D341Med (cell line): ENCODE measurements at places on chromosomes 2 and 18.

GRCh38 chr2:8583400-8584173 lies 98.3 kb upstream of the ID2 start:
- peak; percentile 35 for DNase-seq

GRCh38 chr2:211453311-211453887 lies 897.0 kb downstream of the CPS1 start:
- no peak for DNase-seq

DNA sequence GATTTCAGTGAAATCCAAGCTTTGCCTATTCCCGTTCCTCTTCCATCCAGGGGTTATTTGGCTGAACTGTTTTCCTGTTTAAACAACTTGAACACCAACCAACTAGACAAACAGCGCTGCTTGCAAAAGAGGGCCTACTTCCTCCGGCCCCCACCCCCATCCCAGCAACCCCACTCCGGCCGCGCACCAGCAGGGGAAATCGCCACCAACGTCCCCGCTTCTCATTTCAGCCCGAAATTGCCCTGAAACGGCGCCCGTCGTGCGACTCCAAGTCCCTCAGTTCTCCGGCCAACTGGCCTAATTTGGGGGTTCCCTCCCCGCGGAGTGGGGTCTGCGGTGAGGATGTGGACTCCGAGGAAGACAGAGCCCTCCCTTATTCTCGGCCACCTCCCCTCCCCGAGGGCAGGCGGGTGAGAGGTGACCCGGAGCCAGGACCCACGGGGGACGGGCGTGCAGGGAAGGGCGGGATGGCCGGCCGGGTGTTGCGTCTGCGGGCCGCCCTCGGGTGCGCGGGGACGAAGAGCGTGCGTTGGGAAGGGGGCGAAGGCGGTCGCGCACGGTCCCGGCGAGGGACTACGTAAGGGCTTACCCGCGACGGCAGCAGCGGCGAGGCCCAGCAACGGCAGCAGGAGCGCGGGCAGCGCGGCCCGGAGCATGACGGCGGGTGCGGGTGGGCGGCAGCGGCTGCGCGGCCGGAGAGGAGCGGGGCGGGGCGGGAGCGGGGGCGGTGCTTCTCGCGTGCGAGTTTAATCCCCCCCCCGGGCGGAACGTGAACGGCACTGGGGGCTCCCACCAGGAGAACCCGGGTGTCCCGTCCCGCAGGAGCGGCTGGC lies at the start of gene CD302:
Gene CD302 (minus strand): TSS at position 666 of the 833 bp plus-strand sequence. CDS start 10 bp downstream, at position 656.
- DNase-seq: peak; percentile 82

DNA sequence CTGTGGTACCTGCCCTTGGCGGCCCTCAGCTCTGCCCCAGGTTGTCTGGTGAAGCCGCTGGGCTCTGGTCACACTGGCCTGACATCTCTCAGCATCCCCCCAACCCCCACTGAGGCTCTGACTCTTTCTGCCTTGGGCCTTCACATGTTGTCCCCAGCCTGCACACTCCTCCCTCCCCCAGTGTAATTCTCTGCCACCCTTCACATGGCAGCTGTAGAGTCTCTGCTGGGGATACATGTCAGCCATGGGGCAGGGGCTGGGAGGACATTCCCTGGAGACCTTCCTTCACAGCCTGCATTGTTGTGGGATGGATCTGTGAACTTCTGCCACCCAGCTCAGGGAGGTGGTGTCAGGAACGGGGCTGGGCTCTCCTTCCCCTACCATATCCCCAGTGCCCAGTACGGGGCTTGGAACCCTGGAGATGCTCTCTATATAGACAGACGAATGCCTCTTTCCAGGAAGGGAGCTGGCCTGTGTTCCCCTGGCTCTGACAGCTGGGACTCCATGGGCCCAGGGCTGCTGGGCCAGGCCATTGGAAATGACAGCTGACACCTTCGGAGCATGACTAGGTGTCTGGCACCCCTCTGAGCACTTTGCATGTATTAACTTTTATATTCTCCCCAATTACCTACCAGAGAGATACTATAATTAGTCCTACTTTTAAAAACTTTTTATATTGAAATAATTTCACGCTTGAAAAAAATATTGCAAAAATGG lies 151.5 kb downstream of the INHBB start:
- no peak for DNase-seq

DNA sequence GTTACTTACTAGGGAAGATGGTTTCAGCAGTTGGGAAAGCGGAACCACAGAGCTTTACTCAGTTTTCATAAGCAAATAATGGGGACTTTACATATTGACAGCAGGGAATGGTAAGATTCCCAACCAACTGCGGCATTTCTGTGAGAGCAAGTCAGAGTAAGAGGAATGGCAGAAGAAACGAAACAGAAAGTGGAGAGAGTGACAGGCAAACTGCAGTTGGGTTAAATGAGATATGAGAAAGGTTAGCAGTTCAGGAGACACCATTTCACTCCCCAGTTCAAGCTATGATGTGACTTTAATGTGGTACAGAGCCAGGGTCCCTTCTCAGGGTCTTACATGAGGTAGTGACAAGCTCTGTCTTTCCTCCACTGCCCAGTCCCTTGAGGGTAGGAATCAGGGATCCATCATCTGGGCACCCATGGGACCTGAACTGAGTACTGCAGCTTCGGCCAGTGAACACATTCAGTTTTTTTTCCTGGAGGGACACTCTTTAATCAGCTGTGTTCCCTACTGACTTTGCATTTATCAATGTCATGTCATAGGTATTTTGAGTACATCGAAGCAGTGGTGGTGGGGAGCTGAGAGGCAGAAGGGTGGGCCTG lies 33.0 kb upstream of the GREB1 start:
- DNase-seq: no peak

GRCh38 chr2:43025709-43026295 lies 200.6 kb downstream of the ZFP36L2 start:
- DNase-seq: no peak

DNA sequence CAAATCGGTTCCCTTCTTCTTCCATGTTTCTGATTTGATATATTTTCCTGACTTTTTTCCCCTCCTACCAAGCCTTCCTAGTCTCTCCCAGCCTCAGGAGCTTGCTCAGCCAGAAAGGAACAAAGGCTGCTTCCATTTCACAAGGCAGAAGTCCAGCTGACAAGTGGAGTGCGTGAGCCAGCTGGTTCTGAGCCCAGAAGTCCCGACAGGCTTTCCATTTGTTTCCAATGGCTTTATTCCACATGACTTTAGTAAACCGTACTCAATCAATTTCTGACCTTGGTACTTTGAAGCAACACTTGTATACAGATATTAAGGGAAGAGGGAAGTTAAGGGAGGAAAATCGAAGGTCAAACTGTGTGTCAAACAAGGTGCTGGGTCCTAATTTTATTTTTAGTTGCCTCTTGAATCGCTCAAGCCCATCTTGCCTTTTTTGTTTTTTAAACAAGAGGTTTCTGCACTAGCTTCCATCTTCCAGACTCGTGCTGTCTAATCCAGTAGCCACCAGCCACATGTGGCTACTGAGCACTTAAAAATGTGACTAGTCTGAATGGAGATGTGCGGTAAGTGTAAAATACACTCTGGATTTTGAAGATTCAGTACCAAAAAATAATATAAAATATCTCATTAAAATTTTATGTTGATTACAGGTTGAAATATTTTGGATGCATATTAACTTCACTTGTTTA lies 36.2 kb downstream of the WIPF1 start:
- no peak for DNase-seq

DNA sequence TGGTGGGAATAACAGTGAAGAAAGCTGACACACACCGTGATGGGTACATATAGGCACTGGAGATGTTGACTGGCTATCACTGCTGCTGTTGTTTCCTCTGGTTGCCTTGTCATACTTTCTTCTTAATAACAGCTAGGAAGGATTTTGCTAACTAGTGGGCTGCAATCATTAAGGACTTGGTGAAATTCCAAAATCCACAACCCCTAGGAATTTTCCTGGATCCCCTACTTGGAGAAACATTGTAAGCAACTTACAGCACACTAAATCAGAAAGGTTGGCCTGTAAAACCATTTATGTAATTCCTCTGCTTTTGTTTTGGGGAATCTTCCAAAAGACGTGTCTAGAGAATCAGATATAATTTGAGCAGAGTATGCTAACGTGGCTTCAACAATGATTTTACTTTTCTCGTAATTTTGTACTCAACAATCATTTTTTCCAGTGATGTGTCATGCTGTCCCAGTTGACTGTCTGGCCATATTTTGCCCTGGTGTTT lies 8.0 kb upstream of the COL3A1 start:
- no peak for DNase-seq

DNA sequence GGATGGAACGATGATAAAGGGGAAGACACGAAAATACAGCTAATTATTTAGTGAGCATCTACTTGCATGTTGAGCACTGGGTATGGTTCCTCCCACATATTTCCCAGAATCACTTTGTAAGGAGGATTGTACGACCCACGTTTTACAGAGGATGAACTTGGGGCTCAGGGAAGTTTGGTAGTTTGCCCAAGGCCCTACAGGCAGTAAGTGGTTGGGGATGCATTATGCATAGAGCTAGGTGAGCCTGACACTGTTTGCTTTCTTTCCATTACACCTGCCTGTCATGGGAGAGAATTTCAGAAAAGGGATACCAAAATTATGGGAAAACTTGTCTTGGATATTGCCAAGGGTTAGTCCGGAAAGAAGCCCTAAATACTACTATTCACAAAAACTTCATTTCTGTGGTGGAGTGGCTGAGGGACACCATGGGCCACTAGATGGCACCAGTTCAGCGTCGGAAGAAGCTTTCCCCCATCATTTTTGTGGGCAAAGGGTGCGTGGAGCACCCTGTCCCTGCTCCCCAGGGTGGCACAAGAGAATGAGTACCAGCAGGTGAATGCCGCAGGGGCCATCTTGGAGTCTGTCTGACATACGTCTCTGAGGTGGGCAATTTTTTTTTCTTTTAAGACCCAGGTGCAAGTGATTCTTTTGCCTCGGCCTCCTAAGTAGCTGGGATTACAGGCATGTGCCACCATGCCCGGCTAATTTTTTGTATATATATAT lies 23.5 kb upstream of the C18orf32 start:
- DNase-seq: peak; percentile 89

DNA sequence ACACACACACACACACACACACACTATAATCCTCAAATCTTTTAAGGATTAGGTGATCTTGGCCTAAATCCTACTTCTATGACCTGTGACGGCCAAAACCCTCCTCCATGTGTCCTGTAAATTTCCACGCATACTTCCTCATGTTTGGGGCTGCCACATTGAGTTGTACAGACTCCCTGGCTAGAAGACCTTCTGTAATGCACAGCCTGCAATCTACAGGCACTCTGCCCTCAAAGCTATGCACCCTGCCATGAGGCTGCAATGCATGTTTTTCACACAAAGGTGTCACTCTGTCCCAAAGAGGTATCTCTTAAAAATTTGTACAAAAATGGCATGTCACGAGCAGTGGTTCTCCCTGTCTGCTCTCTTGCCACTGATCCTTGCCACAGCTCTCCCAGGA lies 26.4 kb upstream of the B4GALT6 start:
- peak; percentile 49 for DNase-seq

DNA sequence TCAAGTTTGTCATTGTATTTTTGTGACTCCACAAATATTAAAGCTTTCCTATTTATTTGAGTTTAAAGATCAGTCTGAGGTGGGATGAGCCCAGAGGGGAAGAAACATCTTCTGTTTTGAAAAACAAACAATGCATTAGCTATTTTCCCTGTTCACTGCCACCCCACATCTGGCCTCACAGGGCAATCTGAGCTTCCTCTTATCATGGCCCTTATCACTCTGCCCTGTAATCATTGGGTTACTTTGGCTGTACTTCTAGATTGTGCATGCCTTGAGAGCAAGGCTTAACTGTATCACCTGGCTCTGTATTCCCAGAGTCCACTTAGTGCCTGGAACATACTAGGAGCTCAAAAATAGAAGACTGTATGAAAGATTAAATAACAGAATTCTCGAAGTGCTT lies 241.6 kb upstream of the NT5C1B start:
- no peak for DNase-seq

DNA sequence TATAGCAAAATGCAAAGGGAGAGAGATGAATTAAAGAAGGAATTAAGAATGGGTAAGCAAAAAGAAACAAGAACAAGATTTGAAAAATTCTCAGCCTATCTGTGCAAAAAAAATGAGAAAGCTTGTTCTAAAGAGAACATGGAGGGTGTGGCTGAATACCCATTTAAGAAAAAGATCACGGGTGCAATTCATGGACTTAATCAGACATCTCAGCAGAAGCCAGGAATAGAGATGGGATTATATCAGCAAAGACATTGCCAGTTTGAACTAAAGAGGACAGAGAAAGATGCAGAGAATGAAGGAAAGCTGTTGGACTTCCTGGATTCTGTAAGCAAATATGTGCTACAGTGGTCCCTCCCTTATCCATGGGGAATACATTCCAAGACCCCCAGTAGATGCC lies 115.6 kb downstream of the RTTN start:
- DNase-seq: no peak

- DNase-seq: no peak
These were observed 7.8 kb downstream of the DOK6 start for GRCh38 chr18:69408522-69408921.

GRCh38 chr2:11680182-11680900 lies 10.3 kb upstream of the NTSR2 start:
- no peak for DNase-seq

- DNase-seq: no peak
These were observed 559.9 kb upstream of the SOX11 start for GRCh38 chr2:5132281-5132680.

GRCh38 chr2:172153156-172153555 lies 50.5 kb upstream of the DLX2 start:
- no peak for DNase-seq

DNA sequence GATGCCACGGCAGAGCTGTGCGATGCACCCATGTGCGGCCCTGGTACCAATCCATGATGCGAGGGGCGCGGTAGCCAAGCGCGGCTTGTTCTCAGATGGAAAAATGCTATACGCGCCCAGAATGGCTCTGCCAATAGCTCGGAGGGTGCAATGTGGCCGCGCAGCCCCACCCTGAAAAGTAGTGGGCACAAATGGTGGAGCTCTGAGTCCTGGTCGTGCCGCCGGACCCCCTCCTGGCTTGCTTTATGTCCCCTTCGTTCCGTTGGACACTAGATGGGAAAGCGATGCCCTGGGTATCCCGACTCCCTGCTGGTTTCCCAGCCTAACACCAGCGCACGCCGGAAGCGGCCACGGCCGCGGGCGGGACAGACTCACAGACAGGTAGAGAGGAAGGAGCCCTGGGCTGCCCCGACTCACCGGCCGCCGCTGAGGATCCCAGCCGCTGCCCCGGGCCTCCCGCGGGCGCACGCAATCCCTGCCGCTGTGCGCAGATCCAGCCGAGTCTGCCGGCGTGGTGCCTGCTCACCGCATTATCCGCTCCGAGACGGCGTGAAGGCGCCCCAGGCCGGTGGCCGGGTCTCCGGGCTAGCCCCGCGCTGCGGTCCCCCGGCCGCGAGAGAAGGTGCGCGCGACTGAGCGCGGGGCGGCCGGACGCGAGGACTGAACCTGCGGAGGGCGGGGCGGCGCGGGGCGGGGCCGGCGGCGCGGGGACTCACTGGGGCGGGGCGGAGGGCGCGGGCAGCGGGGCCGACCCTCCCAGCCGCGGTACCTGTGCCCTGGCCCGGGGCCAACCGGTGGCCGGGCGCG lies at the start of gene CDC42EP3:
Gene CDC42EP3 (minus strand): TSS at position 634 of the 807 bp plus-strand sequence. CDS start 25,055 bp downstream, outside the sequence.
- DNase-seq: peak; percentile 83
